CD4-positive, alpha-beta T cell treated with Interleukin-4 for 1 hour (primary cell): ENCODE measurements at places on chromosomes 16 and 17.

DNA sequence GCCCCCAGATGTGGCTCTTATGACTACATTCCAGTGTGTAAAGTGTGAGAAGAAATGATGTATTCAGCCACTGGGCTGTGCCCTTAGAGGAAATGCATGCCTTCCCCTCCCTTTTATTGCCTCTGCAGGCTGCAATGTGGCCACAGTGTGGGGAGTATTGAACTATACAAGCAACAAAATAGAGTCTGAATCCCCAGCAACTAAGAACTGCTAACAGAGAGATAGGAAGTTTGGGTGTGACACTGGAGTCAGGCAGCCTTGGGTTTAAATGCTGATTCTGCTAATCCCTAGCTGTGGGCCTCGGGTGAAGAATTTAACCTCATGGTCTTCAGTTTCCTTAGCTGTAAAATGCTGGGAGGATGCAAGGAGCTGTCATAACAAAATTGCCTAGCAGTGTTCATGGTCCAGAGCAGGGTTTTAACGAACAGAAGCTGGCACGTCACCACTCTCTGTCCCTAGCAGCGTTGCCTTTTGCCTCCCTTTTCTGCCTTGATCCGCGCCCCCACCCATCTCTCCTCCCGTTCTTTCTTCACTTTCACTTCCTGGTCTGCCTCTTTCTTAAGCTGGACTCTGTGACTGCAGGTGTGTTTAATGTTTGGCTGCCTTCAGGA lies 50.3 kb downstream of the KPNA2 start:
- peak; percentile 19 for DNase-seq

GRCh38 chr16:2830355-2830695 lies 222 bp downstream of the ZG16B start:
- DNase-seq: no peak

DNA sequence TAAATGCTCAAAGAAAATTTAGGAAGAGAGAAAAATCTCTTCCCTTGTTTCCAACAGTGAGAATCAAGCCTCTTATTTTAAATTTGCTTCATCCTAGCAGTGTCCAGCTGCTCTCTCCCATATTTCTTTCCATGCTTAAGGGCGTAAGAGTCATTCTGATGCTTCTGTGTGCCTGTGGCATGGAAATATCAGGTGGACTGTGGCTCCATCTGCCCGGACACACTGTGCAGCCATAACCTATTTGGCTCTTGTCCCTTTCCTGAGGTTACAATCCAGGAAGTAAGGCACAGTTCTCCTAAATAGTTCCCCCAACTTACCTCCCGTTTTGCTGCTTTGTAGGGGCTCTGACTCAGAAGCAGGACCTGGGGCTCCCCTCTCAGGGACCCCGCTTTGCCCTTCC lies 6.3 kb upstream of the KRT222 start:
- DNase-seq: no peak

DNA sequence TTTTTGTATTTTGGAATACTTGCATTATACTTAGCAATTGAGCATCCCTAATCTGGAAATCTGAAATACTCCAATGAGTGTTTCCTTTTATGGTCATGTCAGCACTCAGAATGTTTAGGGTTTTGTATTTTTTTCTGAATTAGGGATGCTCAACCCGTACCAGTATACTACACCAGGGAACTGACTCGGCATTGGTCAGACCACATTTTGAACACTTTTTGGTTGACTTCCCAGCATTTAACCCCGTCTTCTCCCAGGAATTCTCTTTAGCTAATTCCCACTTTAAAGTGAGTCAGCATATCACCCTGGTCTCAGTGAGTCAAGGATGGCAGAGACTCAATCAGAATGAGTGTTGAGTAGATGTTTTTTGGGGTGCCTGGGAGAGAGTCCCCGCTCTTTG lies 177.9 kb downstream of the SPECC1 start:
- no peak for DNase-seq
